Stimulated activated naive CD4-positive, alpha-beta T cell (primary cell): ENCODE measurements at places on chromosomes 3 and 15.

- no peak for DNase-seq
Measured at GRCh38 chr3:132160198-132160597, 125.4 kb upstream of the CPNE4 start.

- no peak for DNase-seq
Measured at GRCh38 chr3:76561494-76562236, 478.2 kb upstream of the ROBO2 start.

GRCh38 chr15:42035435-42035761 lies 14.6 kb upstream of the PLA2G4E start:
- no peak for DNase-seq

- no peak for DNase-seq
Measured at GRCh38 chr15:82021992-82022391, 23.8 kb downstream of the MEX3B start.

DNA sequence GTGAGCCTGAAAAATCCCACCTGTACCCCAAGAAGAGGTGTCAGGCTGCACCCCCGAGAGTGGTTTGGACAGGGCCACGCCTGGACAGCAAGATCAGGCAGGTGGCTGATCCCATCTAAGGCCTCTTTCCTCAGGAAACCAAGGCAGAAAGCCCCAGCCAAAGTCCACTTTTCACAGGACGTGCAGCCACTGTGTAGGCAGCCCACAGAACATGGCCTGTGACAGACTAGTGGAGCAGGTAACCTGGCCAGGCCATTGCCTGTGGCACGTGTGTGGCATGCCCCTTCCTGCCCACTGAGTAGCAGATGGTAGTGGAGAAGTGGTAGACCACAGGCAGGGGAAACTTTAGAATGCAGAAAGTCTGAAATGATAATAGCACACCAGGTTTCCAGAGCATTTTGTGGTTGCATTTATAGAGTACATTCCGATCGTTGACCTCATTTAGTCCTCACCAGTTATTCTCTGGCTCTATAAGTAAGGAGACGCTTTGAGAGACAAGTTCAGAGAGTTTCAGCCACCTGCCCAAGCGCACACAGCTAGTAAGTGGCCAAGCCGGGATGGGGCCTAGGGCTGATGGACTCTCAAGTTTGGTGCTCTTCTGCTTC lies 68.7 kb downstream of the AAGAB start:
- no peak for DNase-seq

GRCh38 chr15:65223996-65224395 lies 12.7 kb upstream of the CILP start:
- no peak for DNase-seq

DNA sequence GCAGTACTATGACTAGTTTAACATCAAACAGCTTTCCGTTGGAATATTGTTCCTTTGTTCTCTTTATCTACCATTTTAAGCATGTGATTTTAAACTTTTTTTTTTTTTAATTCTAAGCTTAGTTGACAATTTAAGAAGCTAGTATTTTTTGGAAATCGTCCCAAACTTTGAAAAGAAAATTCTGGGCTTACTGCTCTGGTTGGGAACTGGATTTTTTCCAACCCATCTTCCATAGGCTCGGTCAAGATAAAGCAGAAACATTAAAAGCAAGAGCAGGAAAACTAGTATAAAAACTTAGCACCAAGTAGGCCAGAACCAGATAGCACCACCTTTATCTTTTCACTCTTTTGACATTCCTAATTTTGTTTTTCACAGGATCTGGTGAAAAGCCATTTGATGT lies 49.9 kb downstream of the TSC22D2 start:
- no peak for DNase-seq

DNA sequence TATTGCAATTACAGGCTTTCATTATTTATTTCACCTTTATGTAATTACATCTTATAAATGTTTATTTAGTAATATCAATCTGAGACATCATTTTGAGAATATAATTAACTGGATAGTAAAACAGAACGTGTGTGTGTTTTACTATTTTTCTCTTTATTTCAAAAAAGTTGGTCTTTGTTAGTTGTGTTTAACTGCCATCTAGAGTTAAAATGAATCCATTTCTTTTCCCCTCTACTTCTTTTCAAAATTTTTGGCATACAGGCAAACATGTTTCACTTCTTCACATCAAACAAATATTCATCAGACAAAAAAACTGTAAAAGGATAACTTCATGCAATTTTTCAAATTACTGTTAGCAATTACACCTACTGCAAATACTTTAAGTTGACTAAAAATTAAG lies 61.1 kb downstream of the FEZF2 start:
- no peak for DNase-seq

DNA sequence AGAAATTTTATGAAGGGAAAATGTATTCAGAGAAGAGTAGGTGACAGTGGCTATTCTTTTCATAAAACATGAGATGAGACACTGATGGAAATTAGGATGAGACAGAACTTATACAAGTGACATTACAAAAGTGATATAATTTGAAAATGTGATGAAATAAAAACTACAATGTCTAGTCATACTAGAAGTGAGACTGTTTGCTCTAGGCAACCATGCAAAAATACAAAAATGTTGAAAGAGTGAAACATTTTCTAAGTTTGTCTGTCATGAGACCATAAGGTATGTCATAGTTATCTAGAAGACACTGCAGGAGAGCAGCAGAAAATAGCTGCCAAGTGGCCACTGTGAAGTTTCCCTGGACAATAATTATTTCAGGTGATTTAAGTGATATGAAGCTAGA lies 459.5 kb downstream of the DIPK2A start:
- no peak for DNase-seq

DNA sequence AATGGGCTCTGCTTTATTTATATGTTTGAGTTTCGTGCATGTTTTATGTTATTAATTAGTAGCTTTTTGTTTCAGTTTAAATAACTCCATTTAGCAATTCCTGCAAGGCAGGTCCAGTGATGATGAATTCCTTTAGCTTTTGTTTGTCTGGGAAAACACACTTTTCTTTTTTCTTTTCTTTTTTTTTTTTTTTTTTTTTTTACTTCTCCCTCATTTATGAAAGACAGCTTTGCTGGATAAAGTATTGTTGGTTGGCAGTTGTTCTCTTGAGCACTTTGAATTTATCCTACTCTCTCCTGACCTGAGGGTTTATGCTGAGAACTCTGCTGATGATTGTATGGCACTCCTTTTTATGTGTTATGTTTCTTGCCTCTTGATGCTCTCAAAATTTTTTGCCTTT lies 35.7 kb downstream of the TMEM39A start:
- no peak for DNase-seq

- DNase-seq: no peak
Measured at GRCh38 chr3:73556520-73557372, 68.0 kb downstream of the PDZRN3 start.

GRCh38 chr3:7241584-7242302 lies 380.8 kb downstream of the GRM7 start:
- DNase-seq: no peak

GRCh38 chr3:8827641-8828040 lies 58.2 kb upstream of the OXTR start:
- no peak for DNase-seq

DNA sequence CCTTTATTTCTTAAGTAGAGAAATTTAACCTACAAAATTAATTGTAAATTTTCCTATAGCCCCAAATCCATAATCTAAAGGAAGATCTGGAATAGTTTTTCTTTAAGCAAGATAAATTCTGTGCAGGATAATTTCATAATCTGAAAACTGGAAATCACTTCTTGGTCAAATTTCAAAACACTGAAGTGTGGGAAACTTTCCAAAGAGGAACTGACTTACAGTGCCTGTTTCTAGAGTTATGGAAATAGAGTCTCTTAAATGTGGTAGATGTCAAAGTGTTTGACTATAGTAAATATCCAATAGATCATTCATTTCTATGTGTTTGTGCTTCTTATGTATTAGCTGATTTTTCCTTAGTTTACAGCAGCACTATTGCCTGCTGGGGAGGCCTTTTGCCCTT lies 1.6 kb upstream of the P2RY13 start:
- no peak for DNase-seq

DNA sequence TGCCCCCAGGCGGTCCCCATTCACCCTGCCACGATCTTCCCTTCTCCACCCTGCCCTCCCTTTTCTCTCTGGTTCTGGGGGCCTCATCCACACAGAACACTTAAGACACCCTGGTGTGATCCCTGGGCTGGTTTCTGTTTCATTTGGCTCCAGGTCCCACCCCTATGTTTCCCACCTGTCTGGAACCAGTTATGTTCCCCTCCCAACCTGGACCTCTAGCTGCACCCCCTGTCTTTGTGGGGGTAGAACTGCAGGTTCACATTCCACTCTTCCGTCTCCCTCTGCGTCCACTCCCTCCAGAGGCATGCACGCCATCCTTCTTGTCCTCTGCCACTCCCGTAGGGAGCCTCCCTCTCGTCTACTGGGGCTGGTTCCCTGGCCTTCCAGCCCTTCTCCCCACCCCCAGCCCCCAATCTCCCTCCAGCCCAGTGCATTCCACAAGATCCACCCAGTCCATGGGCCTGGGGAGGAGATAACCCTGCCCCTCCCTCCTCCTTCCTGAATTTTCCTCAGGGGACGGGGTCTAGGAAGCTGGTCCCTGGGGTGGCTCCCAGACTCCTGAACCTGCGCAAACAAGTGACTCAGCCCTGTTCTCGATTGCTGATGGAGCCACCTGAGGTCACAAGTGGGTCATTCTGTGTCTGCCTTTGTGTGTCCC lies 73.8 kb downstream of the ABTB1 start:
- no peak for DNase-seq

DNA sequence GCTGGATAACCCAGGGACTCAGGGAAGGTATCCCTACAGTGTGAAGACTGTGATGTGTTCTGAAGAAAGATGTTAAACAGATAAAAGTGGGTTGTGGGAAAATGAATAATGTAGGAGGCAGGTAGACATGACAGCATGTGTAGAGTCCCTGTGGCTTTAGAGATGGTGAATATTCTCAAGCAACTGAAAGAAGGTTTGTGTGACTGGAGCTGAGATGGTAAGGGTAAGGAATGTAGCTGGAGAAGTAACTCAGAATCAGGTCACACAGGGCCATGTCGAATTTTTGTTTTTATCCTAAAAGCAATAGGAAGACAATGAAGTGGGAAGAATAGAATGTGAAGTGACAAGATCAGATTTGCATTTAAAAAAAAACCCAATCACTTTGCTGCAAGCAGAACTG lies 53.7 kb upstream of the TRPC1 start:
- no peak for DNase-seq

DNA sequence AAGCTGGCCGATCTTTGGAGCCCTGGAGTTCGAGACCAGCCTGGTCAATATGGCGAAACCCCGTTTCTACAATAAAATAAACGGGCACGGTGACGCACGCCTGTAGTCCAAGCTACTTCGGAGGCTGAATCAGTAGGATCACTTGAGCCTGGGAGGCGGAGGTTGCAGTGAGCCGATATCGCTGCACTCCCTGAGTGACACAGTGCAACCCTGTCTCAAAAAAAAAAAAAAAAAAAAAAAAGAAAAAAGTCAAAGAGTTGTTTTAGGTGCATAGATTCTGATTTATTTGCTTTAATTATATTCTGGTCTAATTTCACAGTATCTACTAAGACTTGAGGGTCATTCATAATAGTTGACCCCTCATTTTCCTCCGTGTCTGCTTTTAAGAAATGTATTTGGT lies 1.7 kb downstream of the ARL13B start:
- DNase-seq: no peak

- DNase-seq: no peak
Measured at GRCh38 chr15:97520689-97521088, 439.8 kb upstream of the ARRDC4 start.

DNA sequence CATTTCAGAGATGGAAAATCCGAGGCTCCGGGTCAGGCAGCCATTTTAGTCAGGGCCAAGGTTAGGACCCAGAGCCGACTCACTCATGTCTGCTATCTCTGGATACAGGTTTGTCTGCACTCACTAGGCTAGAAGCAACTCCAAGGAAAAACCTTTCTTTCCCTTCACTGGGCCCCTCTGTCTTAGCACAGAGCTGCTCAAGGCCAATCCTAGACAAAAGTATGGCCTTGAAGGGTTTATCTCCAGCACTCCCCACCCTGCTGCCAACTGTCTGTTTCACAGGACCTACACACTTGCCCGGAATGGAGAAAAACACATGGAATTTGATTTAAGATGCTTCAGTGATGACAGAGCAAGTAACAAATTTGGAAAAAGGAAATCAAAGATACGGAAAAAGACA lies 25.6 kb downstream of the ACAN start:
- no peak for DNase-seq

GRCh38 chr3:6250167-6250566 lies 610.7 kb upstream of the GRM7 start:
- no peak for DNase-seq

DNA sequence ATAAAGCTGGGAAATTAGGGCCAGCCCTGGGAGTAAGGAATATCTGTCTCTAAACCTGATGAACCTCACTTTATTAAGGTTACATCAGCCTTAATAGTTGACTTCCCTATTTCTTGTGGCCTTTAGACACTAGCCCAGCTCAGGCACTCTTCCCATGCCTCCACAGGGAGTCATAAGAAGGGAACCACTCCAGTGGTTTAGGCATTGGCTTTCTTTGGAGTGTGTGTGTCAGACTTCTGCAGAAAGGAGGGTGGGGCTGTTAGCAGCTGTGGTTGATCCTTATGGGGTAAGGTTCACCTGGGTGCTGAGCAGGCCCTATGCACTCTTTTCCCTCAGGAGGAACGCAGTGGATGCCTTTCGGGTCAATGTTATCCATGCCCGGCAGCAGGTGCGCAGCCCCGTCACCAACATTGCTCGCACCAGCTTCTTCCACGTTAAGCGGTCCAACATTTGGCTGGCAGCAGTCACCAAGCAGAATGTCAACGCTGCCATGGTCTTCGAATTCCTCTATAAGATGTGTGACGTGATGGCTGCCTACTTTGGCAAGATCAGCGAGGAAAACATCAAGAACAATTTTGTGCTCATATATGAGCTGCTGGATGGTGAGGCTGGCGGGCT lies 4.0 kb downstream of the AP2M1 start:
- no peak for DNase-seq

DNA sequence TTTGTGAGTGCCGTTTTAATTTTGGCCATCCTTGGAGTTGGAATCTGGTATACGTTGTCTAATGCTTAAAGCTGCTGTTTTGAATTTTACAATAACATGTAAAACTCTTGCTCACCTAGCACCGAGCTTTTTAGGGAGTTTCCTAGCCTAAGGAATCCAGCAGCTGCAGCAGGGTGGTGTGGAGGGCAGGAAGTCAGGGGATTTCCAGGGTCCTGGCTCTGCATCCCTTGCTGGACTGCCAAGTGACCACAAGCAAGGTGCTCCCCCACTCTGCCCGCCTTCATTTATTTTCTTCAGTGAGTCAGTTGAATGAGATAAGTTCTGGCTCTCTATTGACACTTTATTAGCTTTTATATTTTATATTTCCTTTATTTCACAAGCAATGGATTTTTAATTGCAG lies 113.7 kb downstream of the ATG7 start:
- DNase-seq: no peak

DNA sequence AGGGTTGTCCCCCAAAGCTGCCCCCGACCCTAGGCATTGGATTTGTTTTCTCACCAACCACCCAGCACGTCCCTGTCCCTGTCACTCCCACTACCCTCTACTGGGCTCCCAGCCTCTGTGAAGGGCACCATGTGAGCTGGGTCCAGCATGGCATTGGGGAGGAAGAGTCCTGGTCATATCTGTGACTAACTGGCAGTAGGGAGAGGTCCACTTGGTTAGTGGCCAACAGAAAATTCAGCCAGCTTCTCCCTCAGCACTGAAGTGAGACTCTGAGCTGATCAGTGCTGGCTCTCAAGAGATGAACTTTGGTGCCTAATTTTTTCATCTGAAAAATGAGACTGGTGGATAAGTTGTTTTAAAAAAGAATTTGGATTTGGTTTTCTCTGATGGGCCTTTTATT lies 11.3 kb upstream of the KIF23 start:
- DNase-seq: no peak
